ENCODE measurements at places on chromosomes 4 and X. TPM values are rescaled to one million over a fixed set of nuclear protein-coding genes. Genes with fewer than 3 reads are reported as not detected.

- DNase-seq: peak; percentile 45
- no peak overlapping the region for H3K27ac ChIP-seq
- no peak overlapping the region for H3K4me3 ChIP-seq
- H3K27me3 ChIP-seq: no peaks in the 10 kb centered on the region
Observed at GRCh38 chrX:53445977-53446376, 11.8 kb upstream of the HSD17B10 start.

GRCh38 chr4:146232131-146232722 is 17.9 kb downstream of the REELD1 start:
- no peaks in the 10 kb centered on the region for H3K27me3 ChIP-seq
- DNase-seq: no peak
- no peak overlapping the region for H3K4me3 ChIP-seq
- H3K27ac ChIP-seq: no peak overlapping the region
- no peaks in the 10 kb centered on the region for H3K36me3 ChIP-seq
- no peaks in the 10 kb centered on the region for H3K4me1 ChIP-seq

FAM13A gene
- total RNA-seq: 43.8 TPM

DNA sequence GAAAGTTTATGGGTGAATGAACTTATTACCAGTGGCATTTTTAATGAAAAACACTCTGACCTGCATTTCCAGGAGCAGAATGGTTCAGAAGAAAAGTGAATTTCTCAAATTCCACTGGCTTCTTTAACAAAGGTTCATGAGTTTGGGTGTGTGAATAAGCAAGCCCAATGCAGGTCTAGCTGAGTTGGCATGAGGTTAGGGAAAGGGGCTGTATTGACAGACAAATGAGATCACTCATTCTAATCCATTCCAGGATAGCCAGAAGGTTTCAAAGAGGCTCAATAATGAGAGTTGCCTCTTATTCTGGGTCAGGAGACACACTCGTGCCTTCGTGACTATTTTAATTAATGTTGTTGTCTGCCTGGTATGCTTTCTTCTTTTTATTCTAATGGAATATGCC is 43.7 kb upstream of the NPY2R start:
- no peaks in the 10 kb centered on the region for H3K4me1 ChIP-seq
- no peaks in the 10 kb centered on the region for H3K27me3 ChIP-seq
- no peak for DNase-seq
- H3K36me3 ChIP-seq: no peaks in the 10 kb centered on the region
- H3K4me3 ChIP-seq: no peak overlapping the region

DNA sequence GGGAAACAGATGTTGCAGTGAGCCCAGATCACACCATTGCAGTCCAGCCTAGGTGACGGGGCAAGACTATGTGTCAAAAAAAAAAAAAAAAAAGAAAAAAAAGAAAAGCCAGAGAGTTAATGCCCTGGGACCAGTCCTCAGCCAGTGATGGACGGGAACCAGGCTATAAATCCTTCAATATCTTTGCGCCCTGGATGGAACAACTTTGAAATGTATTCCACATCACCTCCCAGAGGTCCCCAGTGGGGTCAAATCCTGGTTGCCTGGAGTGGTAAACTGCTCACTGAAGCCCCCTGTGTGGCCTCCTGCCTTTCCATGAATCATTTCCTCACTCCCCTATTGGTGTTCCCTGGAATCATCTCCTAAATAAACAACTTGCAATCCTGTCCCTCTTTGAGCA is 166.9 kb downstream of the DEFB131A start:
- H3K36me3 ChIP-seq: no peaks in the 10 kb centered on the region
- H3K4me1 ChIP-seq: no peaks in the 10 kb centered on the region
- no peak overlapping the region for H3K4me3 ChIP-seq
- H3K27ac ChIP-seq: no peak overlapping the region
